ENCODE measurements at places on chromosomes 6 and 20.

GRCh38 chr20:32535953-32536823, 48.9 kb downstream of the NOL4L start:
- peak; percentile 86 for DNase-seq

DNA sequence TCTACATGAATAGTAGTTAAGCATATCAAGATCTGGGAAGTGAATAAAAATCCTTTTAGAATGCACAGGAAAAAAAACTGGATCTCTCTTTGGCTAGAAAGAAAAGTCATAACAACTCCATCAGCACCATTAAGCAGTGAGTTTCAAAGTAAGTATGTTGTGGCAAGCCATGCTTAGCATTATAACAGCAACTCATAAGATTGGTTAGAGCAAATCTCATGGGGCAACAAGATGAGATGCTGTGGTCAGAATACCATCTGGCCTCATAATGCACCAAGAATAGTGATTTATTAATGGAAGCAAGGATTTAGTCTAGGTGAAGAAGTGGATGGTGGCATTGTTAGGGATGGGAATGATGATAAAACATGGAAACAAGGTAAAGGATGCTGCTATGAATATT, 159.4 kb downstream of the PHF3 start:
- DNase-seq = no peak

DNA sequence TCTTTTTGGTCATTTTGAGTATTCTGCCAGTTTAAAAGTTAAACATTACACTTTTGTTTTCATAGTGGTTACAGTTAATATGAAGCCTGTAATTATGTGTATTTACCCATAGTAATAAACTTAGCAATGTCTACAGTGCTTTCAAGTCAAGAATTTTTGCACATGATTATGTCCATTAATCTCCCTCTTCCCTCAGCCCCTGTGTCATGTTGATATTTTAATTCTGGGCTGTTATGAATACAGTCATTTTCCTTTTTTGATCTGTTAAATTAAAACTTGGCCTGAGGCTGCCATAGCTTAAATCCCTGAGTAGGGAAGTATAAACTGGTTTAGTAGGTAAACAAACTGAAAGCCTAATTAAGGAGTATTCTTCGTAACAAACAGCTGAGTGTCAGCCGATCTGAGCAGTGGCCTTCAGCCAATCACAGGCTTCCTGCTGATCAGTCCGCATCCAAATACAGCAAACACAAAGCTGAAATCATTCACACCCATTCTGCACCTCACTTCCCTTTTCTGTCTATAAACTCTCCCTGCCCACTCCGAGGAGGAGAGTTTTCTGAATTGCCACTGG, 9.5 kb upstream of the SFT2D1 start:
- no peak for DNase-seq

DNA sequence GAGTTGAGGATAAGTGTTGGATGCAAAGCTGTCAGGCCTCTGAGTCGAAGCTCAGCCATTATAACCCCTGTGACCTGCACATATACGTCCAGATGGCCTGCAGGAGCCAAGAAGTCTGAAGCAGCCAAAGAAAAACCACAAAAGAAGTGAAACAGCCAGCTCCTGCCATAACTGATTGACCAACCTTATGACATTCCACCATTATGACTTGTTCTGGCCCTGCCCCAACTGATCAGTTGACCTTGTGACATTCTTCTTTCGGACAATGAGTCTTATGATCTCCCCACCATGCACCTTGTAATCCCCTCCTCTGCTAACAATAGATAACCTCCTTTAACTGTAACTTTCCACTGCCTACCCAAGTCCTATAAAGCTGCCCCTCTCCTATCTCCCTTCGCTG, 133.7 kb upstream of the AGPAT4 start:
- DNase-seq = no peak

GRCh38 chr20:38085026-38085425, 51.5 kb downstream of the RPRD1B start:
- no peak for DNase-seq

- DNase-seq = no peak
These were observed 96.3 kb downstream of the EYS start for GRCh38 chr6:65610746-65611145.

- no peak for DNase-seq
These were observed 574.9 kb upstream of the CHD6 start for GRCh38 chr20:42193119-42193518.

DNA sequence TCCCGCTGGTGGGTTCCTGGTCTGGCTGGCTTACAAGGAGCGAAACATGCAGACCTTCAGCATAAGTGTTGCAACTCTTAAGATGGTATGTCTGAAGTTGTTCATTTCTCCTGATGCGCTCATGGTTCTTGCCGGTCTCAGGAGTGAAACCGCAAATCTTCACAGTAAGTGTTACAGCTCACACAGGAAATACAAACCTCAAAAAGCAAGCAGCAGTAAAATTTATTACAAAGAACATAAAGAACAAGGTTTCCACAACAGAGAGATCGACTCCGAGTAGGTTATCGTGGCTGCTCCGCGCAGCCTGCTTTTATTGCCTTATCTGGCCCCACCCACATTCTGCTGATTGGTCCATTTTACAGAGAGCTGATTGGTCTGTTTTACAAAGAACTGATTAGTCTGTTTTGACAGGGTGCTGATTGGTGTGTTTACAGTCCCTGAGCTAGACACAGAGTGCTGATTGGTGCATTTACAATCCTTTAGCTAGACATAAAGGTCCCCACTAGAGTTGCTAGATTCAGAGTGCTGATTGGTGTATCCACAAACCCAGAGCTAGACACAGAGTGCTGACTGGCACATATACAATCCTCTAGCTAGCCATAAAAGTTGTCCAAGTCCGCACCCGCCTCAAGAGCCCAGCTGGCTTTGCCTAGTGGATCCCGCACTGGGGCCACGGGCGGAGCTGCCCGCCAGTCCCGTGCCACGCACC, 39.2 kb downstream of the TRIM27 start:
- DNase-seq = no peak

DNA sequence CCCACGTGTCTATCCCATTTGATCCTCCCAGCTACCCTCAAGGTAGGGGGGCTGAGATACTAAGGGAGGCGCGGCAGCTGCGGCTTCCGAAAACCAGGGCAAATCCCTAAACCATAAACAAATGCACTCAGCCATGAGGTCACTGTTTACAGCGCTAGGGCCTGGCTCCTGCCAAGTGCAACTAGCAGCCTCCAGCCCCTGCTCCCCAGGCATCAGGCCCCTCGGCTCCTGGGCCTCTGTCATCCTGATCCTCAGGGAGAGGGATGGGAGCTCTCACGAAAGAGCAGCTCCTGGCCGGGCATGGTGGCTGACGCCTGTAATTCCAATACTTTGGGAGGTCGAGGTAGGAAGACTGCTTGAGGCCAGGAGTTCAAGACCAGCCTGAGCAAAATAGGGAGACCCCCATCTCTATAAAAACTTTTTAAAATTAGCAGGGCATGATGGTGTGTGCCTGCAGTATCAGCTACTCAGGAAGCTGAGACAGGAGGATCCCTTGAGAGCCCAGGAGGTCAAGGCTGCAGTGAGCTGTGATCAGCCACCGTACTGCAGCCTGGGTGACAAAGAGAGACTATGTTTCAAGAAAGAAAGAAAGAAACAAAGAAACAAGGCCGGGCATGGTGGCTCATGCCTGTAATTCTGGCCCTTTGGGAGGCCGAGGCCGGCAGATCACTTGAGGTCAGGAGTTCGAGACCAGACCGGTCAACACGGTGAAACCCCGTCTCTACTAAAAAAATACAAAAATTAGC, 42.5 kb upstream of the TLDC2 start:
- no peak for DNase-seq

DNA sequence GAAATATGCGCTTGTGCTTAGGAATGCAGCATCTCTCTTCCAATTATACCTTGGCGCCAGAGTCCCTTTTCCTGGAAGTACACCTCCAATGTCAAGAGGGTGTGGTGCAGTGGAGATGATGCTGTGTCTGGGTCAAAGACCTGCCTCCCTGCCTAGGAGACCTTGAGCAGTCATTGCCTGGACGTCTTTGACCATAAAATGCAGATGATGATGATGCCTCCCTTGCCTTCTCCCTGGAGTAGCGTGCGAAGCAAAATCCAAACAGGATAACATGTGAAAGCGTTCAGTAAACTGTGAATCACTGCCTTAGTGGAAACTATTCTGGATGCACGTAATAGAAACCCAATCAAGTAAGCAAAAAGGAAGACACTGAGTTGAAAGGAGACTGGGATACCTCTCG, 97.4 kb upstream of the ARMC2 start:
- DNase-seq = no peak

DNA sequence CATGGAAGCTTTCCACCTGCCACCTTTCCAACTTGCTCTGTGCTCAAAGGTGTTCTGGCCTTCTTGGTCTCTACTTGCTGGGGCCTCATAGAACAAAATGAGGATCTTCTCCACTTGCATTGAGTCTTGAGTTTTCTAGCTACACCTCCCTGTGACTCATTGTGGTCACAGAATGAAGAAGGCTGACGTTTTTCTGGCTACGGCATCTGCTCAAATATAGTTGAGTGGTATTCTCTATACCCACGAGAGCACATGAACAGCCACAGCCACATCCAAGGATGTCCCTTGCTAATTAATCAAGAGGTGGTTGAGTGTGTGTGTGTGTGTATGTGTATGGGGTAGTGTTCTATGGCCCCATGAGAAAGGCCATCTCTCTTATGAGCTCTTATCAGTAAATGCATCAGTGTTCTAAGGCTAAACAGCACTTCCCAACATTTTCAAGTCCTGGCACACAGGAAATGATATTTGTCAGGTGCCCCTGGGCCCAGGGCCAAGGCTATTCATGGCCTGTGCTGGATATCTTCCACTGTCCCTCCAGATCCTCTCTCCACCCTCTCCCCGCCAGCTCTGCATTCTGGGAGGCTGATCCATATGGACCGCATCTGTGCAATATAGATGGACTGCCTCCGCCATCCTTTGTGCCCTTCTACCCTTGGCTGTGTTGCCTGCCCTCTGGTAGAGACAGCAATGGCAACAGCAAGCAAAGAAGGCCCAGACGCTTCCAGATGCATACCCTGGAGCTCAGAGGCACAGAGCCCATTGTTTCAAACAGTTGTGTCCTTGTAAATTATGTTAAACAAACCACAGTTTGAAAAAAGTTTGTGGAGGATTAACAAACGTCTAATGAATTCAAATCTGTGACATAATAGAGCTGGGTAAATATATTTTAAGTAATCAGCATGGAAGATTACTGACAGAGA, 150.2 kb downstream of the LRFN2 start:
- no peak for DNase-seq

DNA sequence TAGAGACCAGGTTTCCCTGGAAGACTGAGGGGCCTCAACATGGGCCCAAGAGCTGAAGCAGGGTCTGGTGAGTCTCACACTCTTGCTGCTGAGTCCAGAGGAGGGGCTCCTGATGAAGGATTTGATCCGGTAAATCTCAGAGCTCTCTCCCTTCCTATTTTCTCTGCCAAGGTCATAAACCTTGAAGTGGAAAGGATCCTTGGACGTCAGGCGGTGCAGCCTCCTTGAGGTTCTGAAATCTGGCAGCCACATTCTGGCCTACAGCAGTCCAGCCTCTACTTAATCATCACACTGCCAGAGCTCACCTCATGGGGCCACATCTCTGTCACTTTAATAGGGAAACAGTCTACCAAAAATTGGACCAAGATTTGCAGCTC, 24.0 kb downstream of the ACSS1 start:
- no peak for DNase-seq

DNA sequence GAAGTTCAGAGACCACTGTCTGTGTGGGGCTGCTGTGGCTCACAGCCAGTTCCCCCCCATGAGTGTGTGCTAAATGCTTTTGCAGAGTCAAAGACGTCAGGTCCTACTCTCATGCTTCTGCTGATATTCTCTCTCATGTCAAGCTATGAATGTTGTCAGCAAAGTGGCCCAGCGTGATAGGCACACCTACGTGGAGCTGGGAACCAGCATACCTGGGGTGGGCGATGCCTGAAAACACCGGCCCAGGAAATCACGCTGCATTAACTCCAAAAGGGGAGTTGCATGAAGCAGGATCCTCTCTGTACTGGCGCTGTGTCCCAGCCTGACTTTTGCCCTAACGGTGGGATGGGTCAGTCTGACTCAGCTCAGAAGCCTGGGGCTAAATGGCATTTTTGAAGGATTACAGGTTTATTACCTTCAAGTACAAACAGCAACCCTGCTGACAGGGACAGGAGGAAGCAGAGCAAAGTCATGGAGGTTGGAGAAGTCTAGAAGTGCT, 9.0 kb upstream of the MRPS10 start:
- DNase-seq = no peak

DNA sequence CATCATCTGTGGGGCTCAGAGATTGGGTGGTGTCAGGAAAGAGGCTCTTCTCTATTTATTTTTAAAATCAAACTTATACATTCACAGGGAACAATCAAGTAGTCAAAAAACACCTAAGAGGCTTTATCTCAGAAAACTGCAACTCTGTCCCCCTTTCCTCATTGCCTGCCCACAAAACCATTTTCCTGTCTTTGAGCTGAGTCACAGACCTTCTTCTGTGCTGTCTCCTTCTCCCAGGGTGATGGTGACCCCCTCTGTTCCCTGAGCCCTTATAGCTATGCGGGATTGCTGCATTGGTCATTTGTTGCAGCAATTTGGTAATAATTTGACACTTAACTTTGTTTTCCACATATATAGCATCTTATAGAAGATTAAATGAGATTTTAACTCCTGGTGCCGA, 195.2 kb upstream of the PROKR2 start:
- DNase-seq = no peak

DNA sequence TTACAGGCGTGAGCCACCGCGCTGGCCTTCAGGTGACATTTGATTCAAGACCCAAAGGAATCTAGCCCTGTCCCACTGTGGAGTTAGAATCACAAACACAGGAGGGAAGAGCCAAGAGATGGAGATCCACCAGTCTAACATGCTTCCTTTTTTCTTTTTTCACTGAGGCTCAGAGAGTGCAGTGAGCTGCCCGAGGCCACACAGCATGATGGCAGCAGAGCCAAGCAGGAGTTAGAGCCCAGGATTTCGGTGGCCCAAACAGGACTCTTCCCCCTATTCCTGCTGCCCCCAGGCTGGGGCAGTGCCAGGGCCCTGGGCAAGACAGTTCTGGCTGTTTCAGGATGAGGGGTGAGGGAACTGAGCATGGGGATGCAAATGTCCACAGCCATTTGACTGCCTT, 8.1 kb upstream of the SPDEF start:
- DNase-seq = no peak

DNA sequence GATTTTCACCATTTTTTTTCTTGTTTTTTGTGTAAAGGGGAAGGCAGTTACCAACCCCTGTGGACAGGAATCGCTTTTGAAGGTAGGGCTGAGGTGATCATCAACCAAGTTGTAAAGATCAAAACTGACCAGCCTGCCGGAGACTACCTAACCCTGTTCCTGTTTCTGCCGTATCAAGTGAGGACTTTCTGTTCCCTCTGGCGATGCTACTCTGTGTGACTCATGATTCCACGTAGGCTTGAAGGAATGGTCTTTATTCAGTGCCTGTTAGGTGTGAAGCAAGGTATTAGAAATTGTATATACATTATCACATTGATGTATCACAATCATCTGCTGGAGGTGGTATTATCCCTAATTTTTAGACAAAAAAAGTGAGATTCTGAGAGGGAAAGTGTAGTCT, 161.3 kb downstream of the SOX4 start:
- DNase-seq = no peak

DNA sequence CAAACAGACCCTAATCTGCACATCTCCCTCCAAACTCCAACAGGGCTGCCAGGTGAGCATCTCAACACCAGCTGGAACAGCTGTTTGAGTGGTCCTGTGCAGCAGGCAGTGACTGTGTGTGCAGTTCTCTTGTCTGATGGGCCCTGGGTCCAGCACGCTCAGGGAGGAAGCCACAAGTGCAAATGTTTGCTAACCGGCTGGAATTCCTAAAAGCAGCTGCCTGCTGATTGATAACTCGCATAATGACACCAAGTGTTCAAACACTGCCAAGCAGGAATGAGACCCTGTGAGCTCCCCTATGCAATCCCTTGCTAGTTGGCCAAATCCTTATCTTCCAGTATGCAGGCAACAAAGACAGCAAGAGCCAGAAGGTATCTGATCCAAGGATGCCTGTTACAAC, 650.6 kb downstream of the CBLN4 start:
- DNase-seq = no peak
